Stimulated activated CD8-positive, alpha-beta memory T cell treated with anti-CD3 and anti-CD28 coated beads, Interleukin-7, amount 100 ng/mL, for 24 hours (primary cell): ENCODE measurements at places on chromosomes 2 and 18.

DNA sequence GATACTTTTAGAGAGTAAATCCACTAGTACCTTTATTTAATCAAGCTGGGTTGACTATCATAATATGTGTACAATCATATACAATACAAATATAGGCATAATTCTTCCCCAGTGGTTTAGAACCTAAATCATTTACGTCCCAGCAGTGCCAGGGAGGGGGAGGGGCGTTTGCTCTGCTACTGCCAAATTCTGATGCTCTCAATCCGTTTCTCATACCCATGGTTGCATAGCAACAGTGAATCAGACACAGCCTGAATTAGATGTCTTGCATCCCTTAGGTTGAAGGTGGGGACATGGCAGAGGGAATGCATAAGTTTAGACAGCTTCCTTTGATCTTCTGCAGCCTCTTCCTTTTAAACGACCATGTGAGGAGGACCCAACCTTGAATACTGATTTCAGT is 135.4 kb downstream of the ABCA12 start:
- no peak for DNase-seq

- no peak for DNase-seq
Measured at GRCh38 chr2:31256611-31257382, 22.8 kb downstream of the EHD3 start.

- no peak for DNase-seq
Measured at GRCh38 chr2:29834624-29835023, 86.8 kb downstream of the ALK start.

DNA sequence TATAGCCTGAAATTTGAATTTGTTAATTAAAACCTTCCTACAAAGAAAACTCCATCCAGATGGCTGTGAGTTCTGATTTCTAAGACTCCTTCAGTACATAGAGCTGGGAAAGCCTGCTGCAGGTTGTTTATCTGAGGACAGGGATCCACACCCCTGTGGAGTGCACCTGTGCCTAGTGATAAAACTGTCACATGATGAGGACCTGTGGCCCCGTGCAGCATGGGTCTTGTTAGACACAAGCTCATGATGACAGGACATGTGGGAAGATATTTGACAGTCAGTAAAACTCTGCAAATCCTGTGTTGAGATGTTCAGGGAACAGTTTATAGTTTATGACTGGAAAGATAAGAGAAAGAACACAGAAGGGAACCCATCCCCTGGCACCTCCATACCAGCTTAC is 133.2 kb upstream of the TMEM18 start:
- DNase-seq, result no peak

GRCh38 chr2:27071990-27072830 is 756 bp upstream of the OST4 start:
- DNase-seq, result no peak

GRCh38 chr2:231371430-231372054 is 24.0 kb upstream of the B3GNT7 start:
- DNase-seq, result no peak

GRCh38 chr2:234788381-234788780 is 163.4 kb upstream of the SH3BP4 start:
- DNase-seq, result no peak

DNA sequence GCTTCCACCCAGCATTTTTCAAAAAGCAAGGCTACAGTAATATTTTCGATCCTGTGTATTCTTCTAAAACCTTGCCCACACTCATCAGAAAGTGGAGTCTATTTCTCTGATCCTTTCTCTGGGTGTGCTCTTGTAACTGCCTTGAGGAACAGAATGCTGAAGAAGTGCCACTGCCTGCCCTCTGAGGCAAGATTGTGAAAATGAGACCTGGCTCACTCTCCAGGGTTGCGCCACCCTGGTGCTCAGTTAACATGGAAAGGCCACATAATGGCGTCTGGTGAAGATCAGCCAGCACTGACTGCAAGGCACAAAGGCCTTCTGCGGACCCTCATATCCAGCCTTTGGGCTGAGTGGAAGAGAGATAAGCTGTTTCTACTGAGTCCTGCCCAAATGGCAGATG is 11.2 kb upstream of the SH3RF3 start:
- DNase-seq, result no peak

DNA sequence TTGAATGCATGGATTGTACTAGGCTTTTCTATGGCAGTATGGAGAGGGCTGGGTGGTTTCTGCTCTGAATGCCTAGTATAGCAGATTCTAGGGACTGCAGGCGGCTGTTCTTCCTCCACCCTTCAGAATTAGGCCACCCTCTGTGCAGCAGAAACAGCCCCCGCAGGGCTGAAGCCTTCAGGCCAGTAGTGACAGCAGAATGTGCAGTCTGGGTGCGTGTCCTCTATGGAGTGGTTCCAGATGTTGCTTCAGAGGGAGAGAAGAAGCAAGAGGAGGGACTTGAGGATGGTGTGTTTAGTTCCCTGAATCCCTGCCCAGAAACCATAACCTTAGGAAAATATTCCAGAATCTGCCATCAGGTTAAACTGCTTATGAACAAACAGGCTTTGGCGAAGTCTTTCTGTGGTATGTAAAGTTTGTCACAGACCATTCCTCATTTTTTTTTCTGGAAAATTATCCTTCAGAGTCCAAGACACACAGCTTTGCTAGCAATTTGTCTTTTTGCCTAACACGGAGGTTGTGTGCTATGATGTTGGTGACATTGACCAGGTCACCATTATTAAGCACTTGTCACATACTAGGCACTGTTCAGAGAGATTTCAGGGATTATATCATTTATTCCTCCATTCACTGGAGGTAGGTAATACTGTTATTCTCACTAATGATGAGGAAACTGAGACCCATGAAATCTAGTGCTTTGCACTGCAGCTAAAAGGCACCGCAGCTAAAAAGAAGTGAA is 21.1 kb downstream of the CASP10 start:
- DNase-seq, result no peak

GRCh38 chr18:52992041-52992440 is 652.0 kb downstream of the DCC start:
- no peak for DNase-seq

DNA sequence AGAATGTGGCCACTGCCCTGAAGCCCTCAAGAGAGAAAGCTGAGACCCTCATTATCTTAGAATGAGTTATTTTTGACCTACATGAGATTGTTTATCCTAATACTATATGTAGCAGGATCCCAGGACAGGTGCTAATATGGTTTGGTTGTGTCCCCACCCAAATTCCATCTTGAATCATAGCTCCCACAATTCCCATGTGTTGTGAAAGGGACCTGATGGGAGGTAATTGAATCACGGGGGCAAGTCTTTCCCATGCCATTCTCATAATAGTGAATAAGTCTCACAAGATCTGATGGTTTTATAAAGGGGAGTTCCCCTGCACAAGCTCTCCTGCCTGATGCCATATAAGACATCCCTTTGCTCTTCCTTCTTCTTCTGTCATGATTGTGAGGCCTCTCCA is 76.8 kb downstream of the CCBE1 start:
- DNase-seq, result no peak

DNA sequence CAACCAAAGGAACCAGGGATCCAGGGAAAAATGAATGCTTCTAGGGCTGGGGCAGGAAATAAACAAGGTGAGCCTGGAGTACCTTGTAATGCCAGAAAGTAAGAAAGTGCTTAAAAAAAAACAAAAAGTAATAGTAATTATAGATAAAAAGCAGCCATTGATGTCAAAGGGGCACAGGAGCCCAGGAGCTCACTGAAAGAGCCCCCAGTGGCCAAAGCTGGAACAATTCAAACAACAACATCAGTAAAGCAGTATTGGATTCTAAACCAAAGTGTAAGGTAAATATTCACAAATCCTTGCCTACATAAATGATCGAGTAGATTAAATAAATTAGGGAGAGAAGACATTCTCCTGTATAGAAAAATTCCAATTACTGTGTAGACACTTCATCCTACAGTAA is 114.3 kb upstream of the ARL4C start:
- no peak for DNase-seq

GRCh38 chr18:27608174-27608573 is 423.1 kb upstream of the CHST9 start:
- DNase-seq, result no peak

- no peak for DNase-seq
Measured at GRCh38 chr2:9247786-9248185, 41.2 kb downstream of the ASAP2 start.

DNA sequence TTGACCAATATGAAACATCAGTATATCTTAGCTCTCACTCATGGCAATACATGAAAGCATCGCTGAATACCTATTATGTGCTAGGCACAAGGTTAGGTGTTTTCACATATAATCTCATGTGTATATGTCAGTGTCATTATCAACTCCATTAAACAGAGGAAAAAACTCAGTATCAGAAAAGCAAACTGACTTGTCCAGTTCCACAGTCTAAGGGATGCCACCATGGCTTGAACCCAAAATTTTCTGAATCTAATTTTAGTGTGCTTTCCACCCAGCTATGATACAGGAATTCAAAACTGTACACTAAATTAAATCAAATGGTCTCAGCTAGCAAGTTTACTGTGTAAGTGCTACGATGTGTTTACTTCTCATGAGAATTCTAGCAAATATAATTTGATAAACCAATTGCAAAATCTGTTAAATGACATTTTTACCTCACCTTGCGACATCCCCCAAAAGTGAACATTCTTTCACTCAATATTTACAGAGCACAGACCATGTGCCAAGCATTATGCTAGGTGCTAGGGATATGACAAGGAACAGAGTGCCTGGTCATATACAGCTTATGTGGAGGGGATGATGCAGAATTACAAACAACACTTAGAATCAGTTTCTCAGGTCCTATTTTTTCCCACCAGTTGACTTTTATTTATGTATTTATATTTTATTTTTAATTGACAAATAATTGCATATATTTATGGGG is 211.6 kb downstream of the PID1 start:
- no peak for DNase-seq

DNA sequence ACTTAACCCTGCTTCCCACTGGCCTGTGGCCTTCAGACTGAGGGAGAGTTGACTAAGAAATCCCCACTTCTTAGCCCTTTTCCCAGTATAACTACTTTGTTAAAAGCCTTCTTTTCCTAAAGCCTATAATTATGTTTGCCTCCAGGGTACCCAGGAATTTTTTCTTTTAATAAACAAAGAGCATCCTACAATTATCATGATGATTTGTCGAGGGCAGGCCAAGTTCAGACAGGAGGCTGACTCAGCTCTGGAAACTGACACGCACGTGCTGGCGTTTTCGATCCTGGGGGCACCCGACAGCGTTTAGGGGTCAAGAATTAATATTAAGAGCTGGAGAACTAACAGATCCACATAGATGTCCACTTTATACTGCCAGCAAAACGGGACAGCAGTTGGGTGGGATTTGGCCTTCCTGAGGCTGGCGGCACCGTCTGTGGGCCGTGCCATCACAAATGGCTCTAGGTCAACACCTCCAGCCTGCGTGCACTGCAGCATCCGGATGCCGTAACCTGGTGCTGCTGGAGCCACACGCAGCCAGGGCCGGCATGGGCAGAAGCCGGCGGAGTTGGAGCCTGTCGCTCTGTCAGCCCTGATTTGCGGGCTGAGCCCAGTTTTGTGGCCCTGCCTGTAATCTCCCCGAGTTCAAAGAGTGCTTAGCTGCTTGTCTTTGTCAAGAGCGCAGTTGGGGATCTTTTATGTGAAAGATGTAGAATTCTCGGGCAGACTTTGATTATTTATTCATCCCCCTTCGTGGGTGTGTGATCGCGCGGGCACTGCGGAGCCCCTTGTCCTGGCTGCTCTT is 191.0 kb downstream of the GLI2 start:
- DNase-seq, result no peak

GRCh38 chr2:57207191-57207590 is 839.4 kb upstream of the VRK2 start:
- no peak for DNase-seq

DNA sequence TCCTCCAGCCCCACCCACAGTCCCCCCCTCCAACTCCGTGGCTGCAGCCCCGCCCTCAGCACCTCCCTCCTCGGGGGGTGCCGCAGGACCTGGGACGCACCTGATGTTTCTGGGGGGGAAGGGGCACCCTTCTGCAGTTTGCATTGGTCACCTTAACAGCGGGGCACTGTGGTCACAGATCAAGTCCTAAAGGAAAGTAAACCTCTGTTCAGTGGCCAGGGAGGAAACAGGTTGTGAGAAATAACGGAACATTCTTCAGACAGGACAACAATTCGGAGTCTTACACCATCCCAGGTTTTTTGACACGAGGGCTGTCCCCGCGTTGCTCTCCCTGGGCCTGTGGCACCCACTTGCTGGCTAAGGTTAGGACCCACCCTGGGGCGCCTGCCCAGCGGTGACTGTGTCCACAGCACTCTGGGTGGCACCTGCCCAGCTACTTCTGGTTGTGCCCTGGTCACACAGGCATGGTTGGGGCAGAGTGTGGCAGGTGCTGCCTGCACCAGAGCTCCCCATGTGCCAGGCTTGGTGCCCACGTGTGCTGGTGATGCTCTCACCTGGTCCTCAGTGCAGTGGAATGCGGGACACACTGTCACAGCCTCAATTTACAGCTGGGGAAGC is 93.5 kb upstream of the OTOS start:
- no peak for DNase-seq

DNA sequence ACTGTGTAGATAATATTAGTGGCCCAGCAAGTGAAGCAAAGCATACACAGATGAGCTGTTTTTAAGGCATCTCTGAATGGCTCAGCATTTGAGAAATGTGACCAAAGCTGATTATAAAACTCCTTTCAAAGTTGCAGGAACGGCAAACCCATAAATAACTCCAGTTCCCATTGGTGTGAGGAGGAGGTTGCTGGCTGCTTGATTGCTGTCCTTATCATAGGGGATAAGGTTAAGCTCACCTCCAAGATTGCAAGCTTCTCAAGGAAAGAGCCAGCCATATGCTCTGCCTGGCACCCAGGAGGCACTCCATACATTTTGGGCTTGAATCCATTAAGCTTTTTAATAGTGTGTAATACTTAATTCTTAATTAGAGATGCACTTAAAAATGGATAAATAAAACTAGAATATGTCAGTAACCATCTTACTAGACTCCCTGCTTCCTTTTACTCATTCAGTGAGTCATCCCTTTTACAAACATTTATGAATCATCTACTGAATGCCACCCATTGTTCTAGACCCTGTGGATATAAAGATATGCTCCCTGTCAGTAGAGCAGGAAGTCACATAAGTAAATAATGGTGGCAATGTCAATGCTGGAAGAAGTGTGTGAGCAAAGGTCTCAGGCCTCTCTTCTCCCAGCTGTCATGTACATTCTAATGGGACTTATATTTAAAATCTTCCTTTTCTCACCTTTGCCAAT is 99.3 kb downstream of the SPATS2L start:
- DNase-seq, result no peak

- DNase-seq, result peak; percentile 43
Measured at GRCh38 chr2:106095478-106096298, 98.4 kb downstream of the UXS1 start.
